ENCODE measurements at places on chromosomes 3 and 15.

DNA sequence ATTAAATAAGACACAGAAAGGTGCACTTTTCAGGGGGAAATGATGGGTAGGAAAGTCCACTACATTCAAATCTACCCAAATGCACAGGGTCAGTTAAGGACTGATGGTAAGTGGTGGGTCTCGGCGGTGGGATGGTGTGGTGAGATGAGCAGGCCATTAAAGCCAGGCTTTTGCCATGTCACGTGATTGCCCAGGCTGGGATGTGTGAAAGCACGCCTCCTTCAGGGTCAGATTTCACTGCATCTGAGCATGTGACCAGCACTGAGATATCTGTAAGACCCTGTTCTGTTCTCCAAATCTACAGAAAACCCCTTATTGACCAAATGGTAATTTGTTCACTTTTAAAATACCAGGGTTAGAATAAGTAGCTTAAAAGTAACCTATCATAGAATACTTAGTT, 301.5 kb downstream of the MEX3B start:
- DNase-seq, result no peak

DNA sequence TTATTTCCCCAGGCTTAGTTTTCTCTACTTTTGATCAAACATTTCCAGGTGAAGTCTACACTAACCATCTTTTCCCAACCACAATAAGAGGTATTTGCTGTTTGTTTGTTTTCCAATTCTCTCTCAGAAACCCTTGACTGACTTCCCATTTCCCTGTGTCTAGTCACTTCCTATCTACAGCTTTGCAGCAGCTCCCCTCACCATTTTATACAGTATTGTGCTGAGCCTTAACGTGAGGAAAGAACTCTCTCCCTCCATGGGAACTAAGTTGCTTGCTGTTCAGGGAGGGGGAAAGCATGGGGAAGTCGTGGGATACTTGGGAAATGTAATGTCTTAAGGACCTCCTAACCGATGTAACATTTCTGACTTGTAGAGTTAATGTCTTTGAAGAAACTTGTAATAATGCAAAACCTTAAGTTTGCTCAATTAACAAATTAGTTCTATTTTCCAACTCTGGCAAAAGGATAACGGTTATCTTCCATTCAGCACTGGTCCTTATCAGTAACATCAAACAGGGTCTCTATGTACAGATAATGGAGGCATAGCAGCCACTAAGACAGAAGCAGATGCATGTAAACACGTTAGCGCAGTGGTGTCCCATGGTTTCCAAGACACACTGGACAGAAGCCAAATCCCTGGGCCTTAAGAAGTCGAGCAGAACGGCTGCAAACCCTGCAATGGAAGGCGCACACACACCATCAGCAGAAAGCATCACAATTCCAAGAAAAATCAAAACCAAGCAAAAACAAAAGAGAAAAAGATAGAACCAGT, 39.7 kb downstream of the NPTN start:
- peak; percentile 68 for DNase-seq

GRCh38 chr3:130712718-130713423, 33.8 kb downstream of the PIK3R4 start:
- DNase-seq, result no peak

DNA sequence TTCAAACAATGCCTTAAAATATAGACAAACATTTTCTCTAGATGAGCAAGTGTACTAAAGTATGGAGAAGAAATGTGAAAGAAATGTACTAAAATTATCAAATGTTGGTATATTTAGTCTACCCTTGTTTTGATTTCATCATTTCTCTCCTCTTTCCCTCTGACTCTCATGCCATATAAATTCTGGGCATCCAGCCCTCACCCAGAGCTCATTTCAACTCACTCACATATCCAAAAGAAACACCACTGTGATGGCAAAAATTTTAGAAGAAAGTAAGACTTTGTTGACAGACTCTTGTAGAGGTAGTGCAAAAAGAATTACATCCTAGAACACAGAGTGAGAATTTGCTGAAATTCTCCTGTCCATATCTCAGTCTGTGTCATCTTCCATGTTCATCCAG, 377.8 kb upstream of the SUCLG2 start:
- DNase-seq, result no peak

Data from hematopoietic multipotent progenitor cell treated with erythropoietin and hydrocortisone succinate and interleukin-3 and kit ligand, for 8 days (in vitro differentiated cells).